ENCODE measurements at places on chromosomes 4 and X.

GRCh38 chr4:53321151-53321983 lies 44.5 kb downstream of the SCFD2 start:
- DNase-seq, result no peak

DNA sequence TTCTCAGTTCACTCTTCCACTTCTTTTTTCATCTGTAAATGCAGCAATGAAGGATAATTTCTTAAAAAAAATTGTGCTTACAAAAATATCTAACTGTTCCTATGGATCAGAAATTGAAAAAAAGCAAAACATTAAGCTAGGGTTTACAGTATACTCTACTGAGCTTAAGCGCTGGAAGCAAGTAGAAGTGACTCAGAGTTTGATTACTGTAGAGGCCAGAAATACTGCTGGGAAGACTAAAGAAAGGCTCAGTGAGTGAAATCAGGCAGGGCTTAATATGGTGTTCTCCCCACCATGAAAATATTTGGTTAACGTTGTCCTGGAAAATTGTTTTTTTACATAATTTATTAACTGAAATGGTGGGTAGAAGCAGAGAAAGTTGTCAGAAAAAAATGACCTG lies 1061.8 kb upstream of the GRIA3 start:
- DNase-seq, result no peak

DNA sequence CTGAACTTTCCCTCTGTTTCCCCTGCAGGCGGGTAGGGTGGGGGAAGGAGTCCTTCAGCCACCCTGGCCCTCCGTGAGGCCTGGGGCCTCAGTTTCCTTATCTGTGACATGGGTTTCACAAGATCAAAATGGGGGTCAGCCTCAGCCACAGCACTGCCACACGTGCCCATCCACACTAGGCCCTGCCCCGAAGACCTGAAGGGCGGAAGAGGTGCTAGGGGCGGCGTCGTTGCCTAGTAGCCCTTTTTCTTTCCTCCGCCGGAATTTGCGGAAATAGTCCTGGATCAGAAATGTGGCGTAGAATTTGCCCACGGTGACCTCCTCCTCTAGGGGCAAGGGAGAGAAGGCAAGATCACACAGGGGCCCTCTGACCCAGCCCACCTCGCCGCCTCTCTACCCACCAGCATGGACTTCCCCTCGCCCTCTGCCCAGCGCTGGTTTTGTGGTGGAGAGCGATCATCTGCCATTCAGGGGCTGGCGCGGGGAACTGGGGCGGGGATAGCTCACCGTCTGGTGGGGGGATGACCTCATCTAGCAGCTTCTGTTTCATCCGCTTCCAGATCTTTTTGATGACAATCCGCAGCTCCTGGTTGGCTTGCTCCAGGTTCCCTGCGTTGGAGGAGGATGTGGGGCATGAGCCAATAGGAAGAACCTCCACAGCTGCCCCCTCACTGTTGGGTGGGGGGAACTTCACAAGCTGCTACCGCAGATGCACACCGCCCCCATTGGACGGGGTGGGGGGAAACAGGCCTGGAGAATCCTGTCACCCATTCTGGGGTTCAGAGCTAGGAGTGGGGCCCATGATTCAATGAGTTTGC lies 9.7 kb upstream of the SYP start:
- no peak for DNase-seq

- no peak for DNase-seq
Observed at GRCh38 chr4:31645236-31645635, 925.1 kb downstream of the PCDH7 start.

- no peak for DNase-seq
Observed at GRCh38 chrX:133215017-133215416, 3.1 kb downstream of the TFDP3 start.

GRCh38 chr4:176340871-176341685 lies 21.3 kb downstream of the SPCS3 start:
- DNase-seq, result no peak

GRCh38 chrX:140918398-140919038 lies 83.9 kb upstream of the SPANXB1 start:
- peak; percentile 11 for DNase-seq

DNA sequence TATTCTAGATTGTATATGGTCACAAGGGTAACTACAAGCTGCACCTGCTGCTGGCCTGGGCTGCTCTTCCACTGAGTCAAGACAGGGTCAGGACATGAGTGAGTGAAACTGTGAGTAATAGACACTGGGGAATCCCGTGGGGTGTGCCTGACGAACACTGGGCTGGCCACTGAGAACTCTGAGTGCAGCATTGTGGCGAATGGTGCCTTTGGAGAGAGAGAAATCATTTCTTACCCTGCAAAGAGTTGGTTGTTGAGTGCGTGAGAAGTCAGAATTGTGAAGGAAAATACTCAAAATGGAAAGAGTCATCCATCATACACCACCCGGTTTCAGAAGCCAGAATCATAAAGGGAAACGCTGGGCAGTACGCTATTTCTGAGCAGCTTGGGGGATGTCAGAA lies 43.1 kb upstream of the LSM6 start:
- peak; percentile 46 for DNase-seq

GRCh38 chr4:153794006-153794405 lies 5.1 kb upstream of the SFRP2 start:
- DNase-seq, result no peak

DNA sequence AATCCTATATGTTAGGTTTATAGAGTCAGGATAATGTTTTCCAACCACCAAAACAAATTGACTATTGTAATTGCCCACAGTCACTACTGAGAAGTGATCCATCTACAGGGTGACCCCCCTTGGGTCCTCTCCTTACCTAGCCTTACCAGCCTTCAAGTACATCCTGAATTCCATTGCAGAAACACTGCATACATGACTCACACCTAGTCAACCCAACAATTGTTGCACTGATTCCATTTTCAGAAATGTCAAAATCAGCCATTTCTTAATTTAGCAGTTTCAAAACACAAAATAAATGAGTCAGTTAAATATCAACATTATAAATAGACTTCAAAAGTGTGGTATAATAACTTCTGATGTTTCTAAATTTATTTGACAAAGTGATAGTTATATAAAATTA lies 106.3 kb upstream of the TNIP3 start:
- no peak for DNase-seq

GRCh38 chrX:13428053-13428786 lies 108.4 kb upstream of the ATXN3L start:
- no peak for DNase-seq

GRCh38 chr4:165394275-165394674 lies 15.5 kb downstream of the CPE start:
- no peak for DNase-seq

DNA sequence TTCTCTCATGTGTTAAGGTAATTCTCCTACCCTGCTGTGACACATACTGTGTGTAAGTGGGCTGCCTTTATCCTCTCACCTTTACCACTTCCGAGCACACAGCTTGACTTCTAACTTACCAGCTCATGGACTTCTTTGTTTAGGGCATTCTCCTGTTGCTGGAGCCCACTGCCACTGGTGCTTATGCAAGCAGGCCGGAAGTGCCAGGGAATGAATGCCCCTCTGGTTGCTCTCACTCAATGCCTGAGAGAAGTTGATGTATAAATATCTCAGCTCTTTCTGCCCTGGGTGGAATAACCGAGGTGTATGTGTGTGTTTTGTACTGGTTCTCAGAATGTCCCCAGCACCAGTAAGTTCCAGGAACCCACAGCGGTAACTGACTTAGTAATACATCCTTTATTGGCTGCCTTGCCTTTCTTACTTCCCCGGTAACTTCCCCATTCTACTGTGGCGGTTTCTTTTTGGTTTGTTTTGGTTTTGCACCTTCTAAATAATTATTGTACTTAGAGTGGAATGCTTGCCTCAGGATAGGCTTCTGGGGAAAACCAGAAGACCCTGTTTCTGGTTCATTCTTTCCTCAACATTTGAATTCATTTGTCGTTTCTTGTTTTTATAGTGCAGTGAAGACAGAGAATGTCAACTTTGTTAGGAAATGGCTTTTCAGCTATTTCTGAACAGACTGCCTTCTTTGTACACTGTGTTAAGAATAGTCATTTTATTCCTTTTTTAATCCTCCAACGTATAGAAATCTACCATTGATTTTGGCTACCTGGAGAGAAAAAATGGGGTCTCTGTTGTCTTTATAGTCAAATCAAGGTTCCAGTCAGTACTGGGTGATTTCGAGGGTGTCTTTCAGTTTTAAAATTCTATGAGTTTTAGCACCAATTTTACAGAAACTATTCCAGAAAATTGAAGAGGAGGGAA lies 45.4 kb downstream of the CXorf58 start:
- DNase-seq, result peak; percentile 27

DNA sequence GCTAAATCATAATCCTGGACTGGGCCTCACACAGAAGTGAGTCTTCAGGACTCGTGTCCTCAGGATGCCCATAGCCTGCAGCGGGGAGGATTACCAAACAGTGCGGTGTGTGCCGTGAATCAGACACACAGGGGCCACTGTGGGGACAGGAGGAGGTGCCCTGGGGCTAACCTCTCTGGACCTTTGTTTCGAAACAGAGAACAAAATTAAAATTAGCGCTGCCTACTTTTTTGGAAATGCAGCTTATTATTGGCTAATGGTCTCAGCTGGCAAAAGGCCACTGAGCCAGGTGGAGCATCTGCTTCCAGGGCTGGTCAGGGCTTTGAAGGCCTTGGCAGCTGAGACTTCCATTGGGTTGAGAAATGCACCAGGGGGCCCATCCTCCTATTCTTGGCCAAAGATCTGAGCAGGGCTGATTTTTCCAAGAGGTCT lies 236.2 kb downstream of the EVC2 start:
- no peak for DNase-seq

DNA sequence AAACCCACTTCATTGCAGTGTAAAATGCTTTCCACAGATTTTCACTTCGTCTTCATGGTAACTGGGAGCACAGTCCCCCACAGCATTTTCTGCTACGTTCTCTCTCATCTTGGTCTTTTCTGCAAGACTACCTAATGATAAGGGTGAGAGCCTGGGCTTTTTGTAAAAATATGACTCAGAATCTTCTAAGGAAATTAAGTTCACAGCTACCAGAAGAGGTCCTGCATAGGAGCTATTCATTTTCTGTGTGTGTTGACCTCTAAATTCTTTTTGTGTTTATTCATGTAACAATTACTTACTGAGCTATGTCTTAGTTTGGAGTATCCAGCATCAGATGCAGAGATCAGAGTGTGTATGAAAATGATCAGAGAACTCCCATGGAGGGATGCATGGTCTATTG lies 192.2 kb downstream of the CPEB2 start:
- DNase-seq, result no peak

DNA sequence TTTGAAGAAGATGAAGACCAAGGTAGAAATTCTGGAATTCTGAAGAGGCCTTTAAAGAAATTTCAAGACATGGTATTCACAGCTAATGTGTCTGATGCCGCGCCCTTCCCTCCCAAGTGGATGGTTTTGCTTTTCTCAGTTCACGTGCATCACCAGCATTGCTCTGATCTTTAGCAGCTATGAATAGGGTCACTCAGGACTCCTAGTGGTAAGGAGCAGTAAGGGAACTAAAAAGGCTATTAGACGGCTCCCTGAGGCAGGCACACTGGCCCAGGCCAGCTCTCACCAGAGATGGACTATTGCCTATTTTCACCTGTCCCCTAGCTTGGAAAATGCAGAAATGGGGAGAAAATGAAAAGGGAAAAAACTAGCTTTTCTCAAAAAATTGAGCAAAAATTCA lies 447.5 kb upstream of the RASGEF1B start:
- no peak for DNase-seq

DNA sequence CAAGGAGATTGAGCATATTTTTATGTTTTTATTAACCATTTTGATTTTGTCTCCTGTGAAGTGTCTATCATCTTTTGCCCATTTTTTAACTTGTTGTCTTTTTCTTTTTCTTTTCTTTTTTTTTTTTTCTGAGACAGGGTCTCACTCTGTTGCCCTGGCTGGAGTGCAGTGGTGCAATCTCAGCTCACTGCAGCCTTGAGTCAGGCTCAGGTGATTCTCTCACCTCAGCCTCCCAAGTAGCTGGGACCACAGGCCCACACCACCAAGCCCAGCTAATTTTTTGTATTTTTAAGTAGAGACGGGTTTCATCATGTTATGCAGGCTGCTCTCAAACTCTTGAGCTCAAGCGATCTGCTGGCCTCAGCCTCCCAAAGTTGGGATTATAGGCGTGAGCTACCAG lies 4.6 kb upstream of the ADD1 start:
- DNase-seq, result no peak

DNA sequence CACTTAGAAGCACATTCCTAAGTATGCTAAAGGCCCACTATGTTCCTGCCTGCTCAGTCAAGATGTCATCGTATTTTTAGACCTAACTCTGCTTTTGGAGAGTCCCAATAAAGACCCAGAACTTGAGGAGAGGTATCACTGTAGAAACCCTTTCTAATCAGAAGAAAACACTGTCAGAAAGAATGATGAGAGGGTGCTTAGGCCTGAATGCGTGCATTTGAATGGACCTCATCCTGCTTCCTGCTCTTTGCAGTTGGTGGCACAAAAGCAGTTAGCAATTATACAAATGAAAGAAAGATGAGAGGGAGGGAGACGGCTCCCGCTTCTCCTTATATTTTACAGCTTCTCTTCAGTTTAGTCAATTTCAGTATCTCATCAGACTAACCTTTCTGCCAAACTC lies 987.2 kb downstream of the CCSER1 start:
- DNase-seq, result no peak

DNA sequence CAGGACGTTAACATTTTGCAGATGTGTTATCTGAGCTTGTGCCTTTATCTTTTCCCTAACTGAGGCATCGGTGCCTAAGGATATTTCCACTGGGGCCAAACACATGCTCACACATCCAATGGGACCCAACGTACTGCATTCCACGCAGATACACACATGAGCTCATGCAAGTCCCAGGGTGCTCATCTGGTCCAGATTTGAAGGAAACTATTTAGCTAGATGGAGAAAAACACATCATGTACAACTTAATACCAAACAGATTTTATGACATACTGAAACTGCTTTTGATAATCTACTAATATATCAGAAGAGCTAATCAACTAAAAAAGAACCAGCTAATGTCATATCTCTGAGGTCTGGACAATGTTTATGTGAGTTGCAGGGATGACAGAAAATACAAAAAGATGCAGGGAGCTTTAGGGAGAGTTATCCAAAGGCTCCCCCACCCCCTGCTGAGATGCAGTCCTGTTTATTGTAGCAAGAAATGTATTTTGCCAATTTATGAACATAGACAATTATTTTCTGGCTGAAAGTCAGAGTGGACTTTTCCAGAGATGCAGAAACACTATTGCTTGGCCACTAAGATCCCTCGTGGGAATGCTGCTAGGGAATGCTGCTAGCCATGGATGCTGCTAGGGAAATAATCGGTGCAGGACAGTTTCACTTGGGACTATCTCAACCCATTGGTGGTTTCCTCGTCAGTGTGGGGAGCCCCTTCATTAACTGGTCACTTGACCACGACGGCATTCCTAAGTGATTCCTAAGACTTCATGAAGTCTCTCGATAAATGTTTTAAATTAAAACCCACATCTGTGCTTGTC lies 172.8 kb downstream of the SMIM20 start:
- no peak for DNase-seq

DNA sequence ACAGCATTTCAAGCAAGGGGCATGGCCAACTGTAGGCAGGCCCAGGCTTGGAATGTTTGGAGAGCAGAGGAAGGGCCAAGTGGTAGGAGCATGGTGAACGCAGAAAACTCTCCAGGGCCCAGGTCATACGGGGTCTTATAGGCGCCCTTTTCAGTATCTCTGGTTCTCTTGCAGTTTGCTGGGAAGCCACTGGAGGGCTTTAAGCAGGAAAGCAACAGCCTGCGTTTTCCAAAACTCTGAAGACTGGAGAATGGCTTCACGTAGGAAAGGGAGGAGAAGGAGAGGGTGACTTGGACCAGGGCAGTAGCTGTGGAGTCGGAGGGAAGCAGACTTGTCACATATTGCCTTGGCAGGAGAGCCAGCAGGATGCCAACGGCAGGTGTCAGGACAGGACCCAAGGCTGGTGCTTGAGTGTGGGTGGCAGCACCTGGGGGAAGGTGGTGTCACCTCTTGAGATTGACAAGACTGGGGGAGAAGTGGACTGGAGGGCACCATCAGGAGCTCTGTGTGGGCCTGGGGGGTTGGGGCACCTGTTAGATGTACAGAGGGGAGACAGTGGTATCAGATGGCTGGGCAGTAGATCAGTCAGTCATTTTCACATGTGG lies 21.9 kb downstream of the TKTL1 start:
- no peak for DNase-seq
